ENCODE measurements at places on chromosomes 1 and 21.

DNA sequence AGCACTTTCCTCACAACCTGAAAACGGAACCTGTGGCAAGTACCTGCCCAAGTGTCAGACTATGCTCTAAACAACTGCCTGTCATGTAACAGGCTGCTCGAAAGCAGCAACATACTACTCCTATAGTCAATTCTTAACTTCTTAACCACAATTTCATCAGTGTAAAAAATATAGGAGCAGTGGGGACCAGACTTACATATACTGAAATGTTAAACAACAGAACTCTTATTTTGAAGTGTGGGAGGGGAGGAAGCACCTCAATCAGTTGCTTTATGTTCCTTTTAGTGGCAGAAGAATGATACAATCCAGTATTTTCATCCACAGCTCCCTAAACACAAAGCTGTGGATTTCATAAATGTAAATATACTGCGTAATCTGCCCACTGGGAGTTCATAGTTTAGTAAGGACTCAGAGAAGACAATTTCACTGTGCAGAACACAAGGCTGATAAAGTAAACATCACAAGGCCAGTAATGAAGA is 44.2 kb downstream of the WLS start:
- no peak for DNase-seq

DNA sequence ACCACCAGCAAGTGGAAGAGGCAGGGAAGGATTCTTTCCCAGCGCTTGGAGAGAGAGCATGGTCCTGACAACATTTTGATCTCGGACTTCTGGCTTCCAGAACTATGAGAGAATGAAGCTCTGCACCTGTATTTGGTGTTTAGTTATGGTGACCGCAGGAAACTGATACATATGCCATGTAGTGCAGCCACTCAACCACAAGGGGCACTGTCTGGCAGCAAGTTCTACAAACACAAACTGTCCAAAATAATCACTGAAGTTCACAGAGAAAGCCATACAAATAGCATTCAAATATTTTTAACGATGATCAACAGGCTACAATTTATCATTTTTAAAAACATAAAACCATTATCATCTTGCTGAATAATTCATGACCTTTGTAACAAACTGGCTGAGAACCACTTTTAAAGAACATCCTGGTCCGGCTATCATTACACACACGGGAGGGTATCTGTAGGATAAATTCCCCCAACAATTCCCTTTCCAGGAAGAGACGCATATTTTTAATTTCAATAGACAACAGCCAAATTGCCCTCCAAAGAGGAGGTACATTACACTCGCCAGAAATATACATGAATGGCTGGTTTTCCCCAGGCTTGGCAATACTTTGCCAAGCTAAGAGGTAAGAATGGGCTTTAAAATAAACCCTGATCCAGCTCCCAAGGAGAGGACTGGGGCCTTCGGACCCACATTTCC is 9.2 kb upstream of the CBR3 start:
- DNase-seq, result peak; percentile 64

- no peak for DNase-seq
Measured at GRCh38 chr1:46533179-46533864, 18.1 kb downstream of the KNCN start.

- DNase-seq, result peak; percentile 51
Measured at GRCh38 chr1:202135221-202135721, 9.3 kb downstream of the ARL8A start.

GRCh38 chr1:156885880-156886355 is 7.6 kb upstream of the PEAR1 start:
- no peak for DNase-seq

DNA sequence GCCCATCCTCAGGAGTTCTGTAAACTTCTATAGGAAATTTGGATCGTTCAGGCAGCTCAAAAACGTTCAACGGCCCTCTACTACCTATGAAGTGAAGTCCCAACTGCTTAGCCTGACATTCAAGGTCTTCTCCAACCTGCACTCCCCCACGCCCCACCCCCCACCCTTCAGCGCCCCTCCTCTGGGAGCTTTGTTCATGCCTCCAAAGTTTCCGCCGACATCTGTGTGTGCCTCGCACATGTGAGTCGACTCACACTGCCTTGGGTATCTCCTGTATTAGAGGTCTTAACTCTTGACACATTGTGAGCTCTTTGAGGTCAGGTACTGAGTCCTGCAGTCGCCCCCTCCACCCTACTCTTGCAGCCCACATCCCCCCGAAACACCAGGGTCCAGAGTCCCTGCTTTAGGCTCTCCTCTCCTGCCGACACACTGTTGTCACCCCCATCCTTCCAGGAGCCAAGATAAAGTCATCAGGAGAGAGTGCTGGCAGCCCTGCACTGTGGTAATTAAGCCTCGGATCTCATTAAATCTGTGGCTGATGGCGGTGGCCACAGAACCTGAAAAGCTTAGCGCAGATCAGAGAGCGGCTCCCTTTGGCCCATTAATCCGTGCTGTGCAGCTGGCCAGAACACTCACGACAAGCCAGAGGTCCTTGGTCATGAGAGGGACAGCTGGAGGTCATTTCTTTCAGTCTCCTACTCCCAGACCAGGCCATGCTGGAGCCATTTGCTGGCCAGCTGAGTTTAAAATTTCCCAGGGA is 1.4 kb upstream of the PAFAH2 start:
- no peak for DNase-seq

DNA sequence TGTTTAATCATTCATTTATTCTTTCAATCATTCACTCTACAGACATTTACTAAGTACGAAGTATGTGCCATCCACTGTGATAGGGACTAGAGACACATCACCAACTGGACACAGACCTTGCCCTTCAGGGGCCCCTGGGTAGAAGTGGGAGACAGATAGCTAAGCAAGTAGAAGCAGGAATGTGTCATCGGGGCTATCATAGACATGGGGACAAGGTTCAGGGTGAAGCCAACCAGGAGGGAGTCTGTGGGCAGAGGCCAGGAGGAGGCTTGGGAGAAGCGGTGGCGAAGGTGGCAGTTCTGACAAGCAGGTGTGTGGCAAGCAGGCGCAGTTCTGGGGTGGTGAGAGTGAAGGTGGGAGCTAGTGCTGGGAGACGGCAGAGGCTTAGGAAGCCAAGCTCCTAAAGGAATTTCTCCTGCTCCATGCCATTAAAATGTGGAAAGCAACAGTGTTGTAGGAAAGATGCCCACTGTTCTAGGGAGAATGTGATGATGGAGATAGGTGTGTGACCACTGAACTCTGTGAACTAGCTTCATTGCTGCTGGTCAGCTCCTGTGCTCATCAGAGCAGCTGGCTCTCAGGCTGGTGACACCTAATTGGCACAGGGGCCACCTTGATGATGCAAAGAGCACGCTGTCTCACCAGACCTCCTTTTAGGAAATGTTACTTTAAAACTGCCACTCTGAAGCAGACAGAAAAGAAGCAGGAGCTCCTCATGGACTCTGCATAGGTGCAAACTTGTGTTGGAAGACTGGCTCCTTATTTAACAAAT is 79.7 kb upstream of the LPGAT1 start:
- DNase-seq, result no peak

DNA sequence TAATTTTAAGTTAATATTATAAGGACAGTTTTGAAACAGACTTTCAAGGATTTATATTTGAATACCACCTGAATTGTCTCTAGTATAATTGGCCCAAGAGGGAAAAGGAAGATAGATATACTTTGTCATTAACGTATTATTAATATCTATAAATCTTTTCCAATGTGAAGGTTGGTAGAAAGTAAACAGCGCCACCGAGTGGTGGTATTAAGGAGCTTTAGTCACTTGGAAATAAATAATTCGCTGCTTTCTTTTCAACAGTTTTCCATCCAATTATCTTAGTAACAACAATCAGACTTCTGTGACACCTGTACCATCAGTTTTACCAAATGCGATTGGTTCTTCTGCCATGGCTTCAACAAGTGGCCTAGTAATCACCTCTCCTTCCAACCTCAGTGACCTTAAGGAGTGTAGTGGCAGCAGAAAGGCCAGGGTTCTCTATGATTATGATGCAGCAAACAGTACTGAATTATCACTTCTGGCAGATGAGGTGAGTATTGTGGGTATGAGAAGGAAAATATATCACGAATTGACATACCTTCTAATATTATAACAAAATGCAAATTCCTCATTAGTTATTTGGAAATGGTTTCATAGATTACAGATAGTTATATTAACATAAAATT is 37.7 kb downstream of the SH3GLB1 start:
- DNase-seq, result peak; percentile 20

GRCh38 chr1:47986761-47987200 is 10.4 kb downstream of the TRABD2B start:
- DNase-seq, result no peak

DNA sequence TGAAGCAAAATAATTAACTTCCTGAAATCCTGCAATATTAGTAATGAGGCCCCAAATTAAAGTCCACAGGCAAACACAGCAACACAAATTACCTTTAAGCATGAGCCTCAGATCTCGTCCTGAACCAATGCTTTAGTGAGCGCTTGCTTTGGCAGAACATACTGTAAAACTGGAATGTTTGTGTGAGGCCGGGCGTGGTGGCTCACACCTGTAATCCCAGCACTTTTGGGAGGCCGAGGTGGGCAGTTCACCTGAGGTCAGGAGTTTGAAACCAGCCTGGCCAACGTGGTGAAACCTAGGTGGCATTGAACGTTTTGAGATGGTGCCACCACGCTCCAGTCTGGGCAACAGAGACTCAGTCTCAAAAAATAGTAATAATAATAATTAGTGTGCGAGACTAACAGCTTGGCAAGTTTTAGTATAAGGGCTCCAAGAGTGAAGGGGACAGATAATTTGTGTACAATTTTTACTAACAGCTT is 17.8 kb downstream of the SFPQ start:
- DNase-seq, result no peak

- no peak for DNase-seq
Measured at GRCh38 chr1:41656068-41656467, 171.6 kb upstream of the EDN2 start.

DNA sequence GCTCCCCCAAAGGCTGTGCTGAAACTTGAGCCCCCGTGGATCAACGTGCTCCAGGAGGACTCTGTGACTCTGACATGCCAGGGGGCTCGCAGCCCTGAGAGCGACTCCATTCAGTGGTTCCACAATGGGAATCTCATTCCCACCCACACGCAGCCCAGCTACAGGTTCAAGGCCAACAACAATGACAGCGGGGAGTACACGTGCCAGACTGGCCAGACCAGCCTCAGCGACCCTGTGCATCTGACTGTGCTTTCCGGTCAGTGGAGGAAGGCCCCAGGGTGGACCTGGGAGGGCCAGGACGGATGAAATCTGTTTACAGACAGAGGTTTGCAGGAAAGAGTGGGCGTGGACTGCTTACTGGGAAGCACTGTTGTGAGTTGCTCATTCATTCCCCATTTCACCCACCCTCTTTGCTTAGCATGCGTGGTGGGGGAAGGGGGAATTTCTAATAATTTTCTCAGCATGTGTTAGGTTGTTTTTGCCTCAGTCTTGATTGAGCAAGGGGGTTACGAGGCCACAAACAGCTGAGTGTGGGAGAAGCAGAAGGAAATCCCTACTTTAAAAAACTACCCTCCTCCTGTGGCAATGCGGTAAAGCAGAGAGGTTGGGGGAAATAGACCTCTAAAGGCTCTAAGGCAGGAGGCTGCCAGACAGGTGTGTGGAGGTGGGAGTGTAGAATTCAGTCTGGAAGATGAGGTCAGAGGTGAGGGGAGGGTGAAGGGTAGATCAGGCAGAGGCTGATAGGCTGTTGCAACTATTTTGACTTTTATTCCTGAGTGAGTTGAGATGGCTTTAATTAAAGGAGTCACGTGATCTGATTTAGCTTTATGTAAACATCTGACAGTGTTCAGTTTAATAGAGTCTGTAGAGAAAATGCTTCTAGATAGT is 1.3 kb downstream of the FCGR2A start:
- DNase-seq, result peak; percentile 51

GRCh38 chr21:45870851-45871615 is 110.5 kb upstream of the COL6A1 start:
- no peak for DNase-seq

GRCh38 chr1:82722608-82723007 is 921.9 kb downstream of the ADGRL2 start:
- peak; percentile 14 for DNase-seq

- DNase-seq, result no peak
Measured at GRCh38 chr21:22343721-22344120, 1345.5 kb downstream of the NCAM2 start.

DNA sequence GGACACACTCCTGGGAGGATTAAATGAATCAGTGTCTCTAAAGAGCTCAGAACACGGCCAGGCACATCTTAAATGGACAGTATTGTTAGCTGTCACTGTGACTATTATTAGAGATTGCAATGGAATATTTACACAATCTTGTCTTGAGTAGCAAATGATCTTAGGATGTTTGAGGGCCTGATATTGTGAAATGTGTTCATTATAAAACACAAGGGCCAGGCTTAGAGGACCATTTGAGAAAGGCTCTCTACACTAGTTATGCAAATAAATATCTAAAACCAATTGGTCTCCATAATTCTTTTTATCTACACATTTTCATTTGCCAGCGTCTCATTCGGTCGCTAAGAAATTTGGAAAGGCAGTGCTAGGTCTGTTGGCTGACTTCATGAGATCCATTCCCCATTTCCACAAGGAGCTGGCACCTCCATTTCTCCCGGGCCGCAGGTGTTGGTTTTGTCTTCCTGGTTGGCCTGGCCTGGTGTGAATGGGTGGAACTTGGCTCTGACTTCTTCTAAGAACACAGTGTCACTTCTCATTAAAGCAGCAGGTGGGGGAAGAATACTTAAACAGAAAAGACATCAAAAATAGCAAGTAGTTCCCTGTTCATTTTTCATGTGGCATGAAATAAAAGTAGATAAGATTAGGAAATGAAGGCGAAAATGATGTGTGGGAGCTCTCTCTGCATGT is 56.0 kb upstream of the PLXNA2 start:
- no peak for DNase-seq

GRCh38 chr1:87864676-87865075 is 536.0 kb downstream of the LMO4 start:
- DNase-seq, result no peak

DNA sequence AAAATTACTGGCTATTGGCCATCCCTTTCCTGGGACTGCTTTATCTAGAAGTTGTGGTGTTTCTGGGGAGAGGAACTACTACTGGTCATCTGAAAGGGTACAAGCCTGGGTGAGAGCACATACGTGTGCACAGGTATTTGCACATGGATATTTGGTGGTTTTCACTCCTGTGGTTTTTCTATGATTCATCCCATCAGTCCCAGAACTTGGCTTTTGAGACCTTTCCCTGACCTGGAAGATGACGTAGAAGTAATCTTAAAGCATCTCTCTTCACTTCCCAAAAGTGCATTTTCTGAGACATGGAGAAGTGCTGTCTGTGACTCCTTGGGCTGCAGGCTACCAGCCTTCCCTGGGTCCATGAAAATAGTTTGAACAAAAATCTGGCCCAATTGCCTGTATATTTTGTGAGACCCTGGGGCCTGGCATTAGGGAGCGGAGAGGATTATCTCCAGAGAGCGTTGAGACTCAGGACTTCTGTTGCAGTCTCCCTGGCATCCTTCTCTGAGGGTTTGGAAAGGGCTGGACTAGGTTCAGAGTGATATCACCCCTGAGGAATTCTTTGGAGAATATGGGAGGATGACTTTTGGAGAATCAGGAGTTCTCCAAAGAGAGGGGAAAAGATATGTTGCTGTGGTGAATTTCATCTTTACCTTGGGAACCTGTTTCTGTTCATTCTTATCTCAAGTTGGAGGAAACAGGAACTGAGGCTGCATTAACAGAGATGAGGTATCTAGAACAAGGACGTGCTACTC is 130.8 kb downstream of the NOS1AP start:
- no peak for DNase-seq
